Esophagus mucosa (tissue), 1 donor: ENCODE measurements at places on chromosomes 2 and 18.
A peak's percentile ranks its signal among the peaks of the same experiment; 100 is the strongest.

GRCh38 chr2:208541989-208542464, 135.4 kb downstream of the PTH2R start:
- ATAC-seq: no peak

GRCh38 chr2:71504611-71505010, 51.2 kb downstream of the DYSF start:
- ATAC-seq: no peak

DNA sequence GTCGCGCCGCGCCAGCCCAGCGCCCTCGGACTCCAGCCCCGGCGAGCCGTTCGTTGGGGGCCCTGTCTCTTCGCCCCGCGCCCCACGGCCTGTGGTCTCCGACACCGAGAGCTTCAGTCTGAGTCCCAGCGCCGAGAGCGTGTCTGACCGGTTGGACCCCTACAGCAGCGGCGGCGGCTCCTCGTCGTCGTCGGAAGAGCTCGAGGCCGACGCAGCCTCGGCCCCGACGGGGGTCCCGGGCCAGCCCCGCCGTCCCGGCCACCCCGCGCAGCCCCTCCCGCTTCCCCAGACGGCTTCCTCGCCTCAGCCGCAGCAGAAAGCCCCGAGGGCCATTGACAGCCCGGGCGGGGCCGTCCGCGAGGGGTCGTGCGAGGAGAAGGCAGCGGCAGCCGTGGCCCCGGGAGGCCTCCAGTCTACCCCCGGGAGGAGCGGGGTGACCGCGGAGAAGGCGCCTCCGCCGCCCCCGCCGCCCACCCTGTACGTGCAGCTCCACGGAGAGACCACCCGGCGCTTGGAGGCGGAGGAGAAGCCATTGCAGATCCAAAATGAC, 1.4 kb downstream of the PHLPP1 start:
- no peak for ATAC-seq

GRCh38 chr2:133644846-133645245, 76.6 kb upstream of the NCKAP5 start:
- ATAC-seq: no peak

DNA sequence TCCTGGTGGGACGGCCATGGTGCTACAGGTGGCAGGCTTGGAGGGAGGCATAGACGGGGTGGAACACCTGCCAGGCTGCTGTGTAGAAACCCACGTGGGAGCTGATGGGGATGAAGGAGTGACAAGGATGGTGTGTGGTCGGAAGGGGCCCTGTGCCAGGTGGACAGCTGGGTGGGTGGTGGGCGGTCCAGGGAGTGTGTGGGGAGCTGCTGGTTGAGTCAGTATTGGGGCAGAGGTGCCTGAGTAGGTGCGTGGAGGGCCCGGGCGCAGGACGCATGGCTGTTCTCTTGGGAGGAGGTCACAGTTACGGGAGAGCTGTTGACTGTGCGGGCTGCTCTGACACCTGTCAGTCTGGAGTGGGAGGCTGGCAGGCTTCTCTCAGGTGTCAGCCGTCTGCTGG, 12.6 kb upstream of the D2HGDH start:
- ATAC-seq: no peak

DNA sequence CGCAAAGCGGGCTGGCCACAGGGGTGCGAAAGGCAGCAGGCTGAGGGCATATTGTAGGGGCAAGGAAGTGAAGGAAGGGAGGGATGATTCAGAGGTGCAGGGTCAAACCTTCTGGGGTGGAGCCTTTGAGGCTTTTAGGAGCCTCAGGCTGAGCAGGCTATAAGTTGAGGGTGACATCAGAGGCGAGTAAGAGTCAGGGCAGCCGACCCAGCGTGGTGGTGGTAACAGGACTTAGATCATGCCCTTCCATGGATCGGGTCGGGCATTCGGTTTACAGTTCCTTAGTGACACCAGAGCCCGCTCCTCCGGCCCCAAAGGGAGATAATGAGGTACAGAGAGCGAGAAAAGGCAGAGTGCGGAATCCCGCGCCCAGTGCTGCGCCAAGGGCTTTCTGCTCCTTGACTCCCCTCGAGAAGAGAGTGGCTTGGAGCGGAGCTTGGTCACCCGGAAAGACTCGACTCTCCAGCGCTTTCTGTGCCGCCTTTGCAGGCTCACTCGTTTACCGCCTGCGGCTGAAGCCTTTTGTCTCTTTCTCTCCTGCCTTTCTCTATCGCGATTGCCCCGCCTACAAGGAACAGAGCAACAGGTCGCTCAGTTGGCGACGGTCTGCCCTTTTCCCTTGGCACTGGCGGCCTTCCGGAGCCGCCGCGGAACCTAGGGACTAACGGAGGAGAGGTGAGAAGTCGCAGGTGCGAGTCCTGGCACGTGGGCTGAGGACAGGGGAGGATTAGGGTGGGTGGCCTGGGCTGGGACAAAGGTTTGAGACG, 720 bp downstream of the LBX2 start:
- peak; percentile 63 for ATAC-seq

GRCh38 chr2:180222644-180223043, 215.5 kb upstream of the CWC22 start:
- ATAC-seq: peak; percentile 100

GRCh38 chr2:109171444-109172334, 42.7 kb downstream of the SH3RF3 start:
- ATAC-seq: peak; percentile 58

- peak; percentile 93 for ATAC-seq
Measured at GRCh38 chr2:111225856-111226255, 105.1 kb downstream of the BCL2L11 start.

- ATAC-seq: no peak
Measured at GRCh38 chr2:63834401-63834800, 7.3 kb upstream of the UGP2 start.

DNA sequence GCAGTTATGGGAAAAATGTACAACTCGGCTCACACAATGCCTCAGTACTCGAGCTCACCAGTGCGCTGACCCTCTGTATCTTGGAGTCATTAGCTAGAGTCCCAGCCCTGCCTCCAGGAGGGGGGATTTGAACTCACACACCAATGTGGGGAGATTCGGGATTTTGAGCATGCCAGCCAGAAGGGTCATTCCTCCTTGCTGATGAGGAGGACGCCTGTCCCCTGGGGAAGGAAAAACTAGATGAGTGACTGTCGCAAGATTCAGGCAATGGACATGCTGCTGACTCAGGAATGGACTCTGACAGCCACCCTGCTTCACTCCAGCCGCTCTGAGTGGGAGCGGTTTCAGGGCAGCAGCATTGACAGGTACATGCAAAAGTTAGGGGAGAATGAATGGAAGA, 20.6 kb downstream of the FIGN start:
- ATAC-seq: no peak
